ENCODE measurements at places on chromosomes 4 and X. TPM values are rescaled to one million over a fixed set of nuclear protein-coding genes. Genes with fewer than 3 reads are reported as not detected.
A peak's percentile ranks its signal among the peaks of the same experiment; 100 is the strongest.

- no peak for DNase-seq
Observed at GRCh38 chr4:32519060-32519459, 1798.9 kb downstream of the PCDH7 start.

- no peak for DNase-seq
Observed at GRCh38 chrX:110114260-110114776, 111.4 kb downstream of the TMEM164 start.

- peak; percentile 29 for DNase-seq
Observed at GRCh38 chr4:186144198-186144945, 39.9 kb downstream of the FAM149A start.

DNA sequence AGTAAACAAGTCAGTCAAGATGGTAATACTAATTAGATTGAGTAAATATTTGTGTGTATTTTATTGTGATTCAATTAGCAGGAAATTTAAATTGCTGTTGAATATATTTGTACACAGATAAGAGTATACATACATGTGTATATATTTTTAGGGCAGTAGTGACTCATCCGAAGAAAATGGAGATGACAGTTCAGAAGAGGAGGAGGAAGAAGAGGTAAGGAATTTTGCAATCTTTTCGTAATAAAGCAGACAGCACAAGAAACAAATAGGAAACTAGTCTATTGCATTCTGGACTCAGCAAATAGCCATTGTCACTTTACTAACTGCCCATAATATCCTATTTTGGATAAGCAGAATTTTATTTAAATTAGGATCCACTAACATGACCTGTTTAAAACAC is 6.6 kb downstream of the IBSP start:
- no peak for DNase-seq

DNA sequence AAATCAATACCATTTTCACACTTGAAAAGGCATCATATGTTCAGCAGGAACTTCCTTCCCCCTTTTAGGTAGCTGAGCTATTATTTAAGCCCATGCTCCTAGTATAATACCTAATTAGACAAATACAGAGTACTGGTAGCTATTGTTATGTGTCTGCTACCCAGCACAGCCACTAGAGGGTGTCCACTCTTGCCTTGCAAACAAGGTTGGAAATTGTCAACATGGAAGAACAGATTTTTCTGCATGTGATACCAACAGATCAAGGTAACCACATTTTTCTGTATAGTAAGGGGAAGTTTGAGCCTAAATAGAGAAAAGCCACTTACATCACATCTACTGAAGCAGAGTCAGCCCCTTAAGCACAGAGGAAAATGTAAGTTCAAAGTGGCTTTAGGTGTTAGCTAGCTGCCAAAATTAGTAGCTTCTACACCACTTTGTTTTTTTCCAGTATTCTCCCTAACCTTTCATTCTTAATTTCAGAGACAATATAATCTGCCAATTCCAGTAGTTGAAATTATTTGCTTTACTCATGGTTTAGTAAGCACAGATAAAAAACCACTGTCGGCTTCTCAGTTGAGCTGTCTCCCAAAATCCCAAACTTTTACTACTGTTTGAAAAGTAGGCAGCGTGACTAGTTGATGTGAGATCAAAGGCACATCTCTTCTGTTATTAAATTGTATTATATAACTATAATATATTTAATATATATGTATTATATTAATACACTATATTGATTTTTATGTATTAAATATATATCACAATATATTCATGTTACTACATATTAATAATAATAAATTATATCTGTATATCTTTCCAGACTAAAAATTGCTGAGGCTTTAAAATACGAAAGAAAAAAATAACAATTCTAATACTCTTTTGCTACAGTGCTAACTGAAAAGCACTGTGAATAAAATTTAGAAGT is 38.2 kb downstream of the EDNRA start:
- peak; percentile 60 for DNase-seq

The DCK gene
- 9.0 TPM for total RNA-seq

GRCh38 chr4:36111172-36111571 is 133.1 kb downstream of the ARAP2 start:
- DNase-seq, result no peak

GRCh38 chr4:54645830-54646229 is 11.9 kb upstream of the KIT start:
- DNase-seq, result no peak

The IL21 gene
- total RNA-seq, result not detected

DNA sequence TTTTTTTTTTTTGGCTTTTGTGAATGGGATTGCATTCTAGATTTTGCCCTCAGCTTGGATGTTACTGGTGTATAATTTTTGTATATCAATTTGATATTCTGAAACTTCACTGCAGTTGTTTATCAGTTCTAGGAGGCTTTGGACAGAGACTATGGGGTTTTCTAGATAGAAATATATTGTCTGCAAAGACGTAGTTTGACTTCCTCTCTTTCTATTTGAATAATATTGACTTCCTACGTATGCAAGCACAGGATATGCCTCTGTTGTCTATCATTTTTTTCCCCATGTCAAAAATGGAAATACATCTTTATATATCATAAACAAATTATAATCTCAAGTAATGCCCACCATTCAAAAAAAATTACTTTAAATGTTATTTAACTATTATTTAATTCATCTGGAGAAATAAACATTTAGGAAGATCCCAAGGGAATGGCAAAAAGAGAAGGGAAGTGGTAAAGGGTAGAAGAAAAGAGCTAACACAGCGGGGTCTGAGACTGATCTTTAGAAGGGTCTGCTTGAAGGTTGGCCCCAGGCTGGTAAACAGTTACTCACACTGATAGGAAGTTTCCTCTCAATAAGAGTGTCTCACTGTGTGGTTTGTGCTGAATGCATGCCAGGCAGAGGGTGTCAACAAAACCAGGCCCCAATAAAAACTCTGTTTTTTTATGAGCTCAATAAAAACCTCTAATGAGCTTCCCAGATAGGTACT is 35.7 kb downstream of the ZNF518B start:
- peak; percentile 25 for DNase-seq

The NRK gene
- 1.5 TPM for total RNA-seq

- DNase-seq, result peak; percentile 71
Observed at GRCh38 chrX:16946361-16946964, at the start of gene REPS2. Gene REPS2 (plus strand): TSS chrX:16946658. CDS start chrX:16946862, 204 bp downstream.

The MAGEB10 gene
- total RNA-seq, result not detected

The FAT1 gene
- total RNA-seq, result 1,267 TPM

DNA sequence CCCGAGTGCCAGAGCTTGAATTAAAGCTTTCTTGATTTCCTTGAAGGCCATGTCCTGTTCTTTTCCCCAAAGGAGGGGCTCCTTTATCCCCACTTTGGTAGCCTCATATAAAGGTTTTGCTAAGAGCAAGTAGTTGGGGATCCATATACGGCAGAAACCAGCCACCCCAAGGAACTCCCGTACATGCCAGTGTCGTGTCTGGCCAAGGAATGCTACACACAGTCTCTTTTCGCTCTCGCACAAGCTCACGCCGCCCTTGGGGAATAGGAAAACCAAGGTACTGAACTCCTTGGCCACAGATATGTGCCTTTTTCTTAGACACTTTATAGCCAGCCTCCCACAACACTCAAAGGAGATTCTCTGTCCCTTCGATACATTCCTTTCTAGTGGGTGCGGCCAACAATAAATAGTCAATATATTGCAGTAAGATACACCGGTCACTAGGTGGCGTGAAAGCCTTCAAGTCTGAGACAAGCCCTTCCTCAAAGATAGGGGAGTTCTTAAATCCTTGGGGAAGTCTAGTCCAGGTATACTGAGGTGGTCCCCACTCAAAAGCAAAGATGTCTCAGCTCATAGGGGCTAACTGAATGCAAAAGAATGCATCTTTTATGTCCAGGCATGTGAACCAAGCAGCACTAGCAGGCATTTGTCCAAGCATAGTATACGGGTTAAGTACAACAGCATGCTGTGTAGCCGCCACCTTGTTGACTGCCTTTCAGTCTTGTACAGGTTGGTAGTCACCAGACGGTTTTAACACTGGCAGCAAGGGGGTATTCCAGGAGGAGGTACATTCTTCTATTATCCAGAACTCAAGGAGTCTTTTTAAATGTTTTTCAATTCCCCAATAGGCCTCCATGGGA is 57.8 kb upstream of the XAGE1B start:
- peak; percentile 46 for DNase-seq

GRCh38 chr4:155948541-155948940 is 5.1 kb downstream of the CTSO start:
- no peak for DNase-seq

DNA sequence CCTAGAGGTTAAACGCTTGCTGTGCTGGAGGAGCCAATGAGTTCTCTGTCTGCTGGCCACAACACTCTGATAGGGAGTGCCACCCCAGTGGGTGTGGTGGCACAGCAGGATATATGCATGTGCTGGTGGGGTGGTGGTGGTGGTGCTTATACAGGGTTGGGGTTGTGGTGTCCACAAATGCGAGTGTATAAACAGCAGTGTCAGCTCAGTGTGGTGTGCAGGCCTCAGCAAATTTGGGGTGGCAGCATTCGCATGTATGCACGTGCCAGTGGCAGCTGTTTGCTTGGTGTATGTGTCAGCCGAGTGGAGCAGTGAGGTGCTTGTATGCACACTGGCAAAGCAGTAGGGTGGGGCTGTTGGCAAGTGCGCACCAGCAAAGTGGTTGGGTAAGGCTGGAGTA is 157.4 kb downstream of the FAM47A start:
- DNase-seq, result no peak

DNA sequence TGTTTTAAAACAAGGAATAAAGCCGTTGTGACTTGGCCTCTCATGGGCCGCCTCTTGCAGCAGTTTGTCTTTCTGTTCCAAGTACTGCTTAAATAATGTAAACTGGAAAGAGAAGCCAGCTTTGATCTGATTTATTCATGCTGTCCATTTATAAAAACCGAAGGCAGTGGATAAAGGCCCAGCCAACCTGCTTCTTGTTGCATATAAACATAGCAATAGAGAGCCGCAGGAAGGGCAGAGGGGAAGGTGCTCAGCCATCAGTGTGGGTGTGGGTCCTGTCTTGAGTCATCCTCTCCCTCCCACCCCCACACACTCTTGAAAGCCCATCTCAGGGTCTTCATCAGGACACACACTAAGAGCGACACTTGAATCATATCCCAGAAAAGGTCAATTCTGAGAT is 187.9 kb upstream of the FAM9B start:
- no peak for DNase-seq

DNA sequence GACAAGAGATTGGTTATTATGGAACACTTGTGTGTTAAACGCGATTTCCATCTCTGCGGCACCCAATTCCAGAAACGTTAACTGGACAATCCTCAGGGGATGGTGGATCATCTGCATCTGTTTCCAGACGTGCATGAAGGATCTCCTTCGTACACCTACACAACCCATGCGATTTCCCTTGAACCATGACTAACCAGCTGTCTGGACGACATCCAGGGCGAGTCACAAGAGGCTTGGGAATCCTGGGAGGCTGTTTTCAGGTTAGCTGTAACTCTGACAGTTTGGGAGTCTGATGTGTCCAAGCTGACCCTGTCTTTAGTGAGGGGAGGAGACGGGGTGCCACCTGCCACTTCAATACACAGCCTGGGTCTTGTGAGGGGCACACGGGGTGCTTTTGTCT is 84.5 kb downstream of the GATB start:
- DNase-seq, result peak; percentile 88

GRCh38 chrX:75623535-75623934 is 100.7 kb upstream of the ZDHHC15 start:
- no peak for DNase-seq

DNA sequence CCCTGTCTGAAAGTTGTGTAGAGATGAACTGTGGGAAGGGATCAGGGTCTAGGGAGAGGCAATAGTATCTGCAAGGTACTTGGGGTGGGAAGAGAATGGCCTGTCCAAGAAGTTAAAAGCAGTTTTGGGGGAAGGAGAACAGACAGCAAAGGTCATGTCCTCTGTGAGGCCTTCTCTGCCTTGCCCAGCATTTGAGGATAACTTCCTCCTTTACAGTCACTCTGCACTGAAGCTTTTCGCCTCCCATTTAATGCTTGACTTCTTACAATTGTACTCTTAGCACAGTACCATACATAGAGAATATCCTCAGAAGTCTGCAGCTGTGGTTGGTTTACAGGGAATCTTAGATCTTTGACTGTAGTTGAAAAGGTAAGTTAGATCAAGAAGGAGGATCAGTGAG is 121.8 kb upstream of the AP1S2 start:
- DNase-seq, result no peak

DNA sequence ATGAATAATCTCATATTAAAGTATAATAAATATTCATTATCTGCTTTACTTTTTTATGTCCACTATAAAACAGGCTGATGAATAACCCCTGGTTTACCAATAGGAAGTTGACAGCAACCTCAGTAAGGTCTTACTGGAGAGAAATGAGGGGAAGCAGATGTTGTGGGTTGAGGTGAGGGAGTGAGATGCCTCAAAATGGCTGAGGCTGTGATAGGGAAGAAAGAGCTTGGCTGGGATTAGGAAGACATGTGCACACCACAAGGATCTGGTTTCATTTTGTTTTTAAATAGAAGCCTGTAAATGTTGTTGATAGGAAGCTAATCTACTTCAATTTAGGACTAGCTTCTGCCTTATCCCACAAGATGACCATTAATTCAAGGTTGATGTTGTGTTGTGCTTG is 14.4 kb upstream of the CYBB start:
- DNase-seq, result no peak

The CORIN gene
- 0.19 TPM for total RNA-seq

DNA sequence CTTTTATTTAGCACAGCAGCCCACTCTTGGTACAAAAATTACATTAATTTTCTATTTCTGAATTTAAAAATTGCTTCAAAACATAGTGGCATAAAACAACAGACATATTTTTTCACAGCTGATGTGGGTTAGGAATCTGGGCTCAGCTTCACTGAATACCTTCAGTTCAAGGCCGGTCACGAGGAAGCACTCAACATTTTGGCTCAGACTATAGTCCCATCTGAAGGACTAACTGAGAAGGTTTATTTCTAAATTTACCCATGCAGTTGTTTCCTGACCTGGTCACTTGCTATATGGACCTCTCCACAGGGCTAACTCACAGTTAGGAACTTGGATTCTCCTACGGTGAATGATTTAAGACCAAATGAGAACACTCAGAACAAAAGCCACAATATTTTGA is 1230.2 kb upstream of the ADGRL3 start:
- DNase-seq, result no peak
